ENCODE measurements at places on chromosomes 11 and 22.

DNA sequence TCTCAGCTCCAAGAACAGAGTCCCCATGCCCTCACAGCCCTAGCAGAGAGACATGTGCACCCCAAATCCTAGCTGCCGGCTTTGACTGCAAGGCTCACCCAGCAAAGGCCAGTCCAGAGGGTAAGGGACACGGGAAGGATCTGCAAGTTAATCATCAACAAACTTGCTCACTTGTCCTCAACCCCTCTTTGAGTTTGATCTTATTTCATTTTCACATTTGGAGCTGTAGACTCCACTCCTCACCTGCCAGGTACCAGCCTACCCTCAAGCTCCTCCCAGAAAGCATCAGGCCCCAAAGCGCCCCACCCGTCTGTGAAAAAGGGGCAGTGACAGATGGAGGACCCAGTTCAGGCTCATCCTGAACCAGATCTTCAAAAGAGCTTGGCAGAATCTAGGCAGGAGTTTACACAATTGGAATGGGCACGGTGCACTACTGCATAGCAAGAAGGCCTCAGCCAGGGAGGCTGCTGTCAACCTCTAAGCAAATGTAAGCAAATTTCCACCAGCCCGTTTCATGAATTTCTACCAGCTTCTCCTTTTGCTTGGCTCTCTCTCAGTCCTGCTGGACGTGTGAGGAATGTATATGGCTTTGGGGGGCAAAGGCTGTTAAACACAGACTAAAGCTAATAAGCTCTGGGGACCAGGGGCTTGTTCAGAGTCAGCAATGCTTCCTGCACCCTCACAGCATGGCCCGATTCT is 5.5 kb downstream of the EHD1 start:
- DNase-seq: no peak

DNA sequence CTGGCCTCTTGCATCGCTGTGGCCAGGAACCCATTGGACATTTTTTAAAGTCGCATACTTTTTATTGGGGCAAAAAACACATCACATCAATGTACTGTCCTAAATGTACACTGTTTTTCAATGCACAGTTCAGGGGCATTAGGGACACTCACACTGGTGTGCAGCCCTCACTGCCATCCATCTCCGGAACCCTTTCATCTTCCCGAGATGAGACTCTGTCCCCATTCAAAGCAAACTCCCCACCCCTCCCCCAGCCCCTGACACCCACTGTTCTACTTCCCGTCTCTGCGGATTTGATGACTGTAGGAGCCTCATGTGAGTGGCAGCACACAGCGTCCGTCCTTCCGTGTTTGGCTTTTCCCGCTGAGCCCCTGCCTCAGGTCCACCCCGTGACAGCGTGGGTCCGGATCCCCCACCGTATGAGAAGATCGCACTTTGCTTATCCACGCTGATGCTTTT is 41.8 kb upstream of the TH start:
- no peak for DNase-seq

- DNase-seq: peak; percentile 68
These were observed 6.6 kb downstream of the SNX19 start for GRCh38 chr11:130909650-130910049.

DNA sequence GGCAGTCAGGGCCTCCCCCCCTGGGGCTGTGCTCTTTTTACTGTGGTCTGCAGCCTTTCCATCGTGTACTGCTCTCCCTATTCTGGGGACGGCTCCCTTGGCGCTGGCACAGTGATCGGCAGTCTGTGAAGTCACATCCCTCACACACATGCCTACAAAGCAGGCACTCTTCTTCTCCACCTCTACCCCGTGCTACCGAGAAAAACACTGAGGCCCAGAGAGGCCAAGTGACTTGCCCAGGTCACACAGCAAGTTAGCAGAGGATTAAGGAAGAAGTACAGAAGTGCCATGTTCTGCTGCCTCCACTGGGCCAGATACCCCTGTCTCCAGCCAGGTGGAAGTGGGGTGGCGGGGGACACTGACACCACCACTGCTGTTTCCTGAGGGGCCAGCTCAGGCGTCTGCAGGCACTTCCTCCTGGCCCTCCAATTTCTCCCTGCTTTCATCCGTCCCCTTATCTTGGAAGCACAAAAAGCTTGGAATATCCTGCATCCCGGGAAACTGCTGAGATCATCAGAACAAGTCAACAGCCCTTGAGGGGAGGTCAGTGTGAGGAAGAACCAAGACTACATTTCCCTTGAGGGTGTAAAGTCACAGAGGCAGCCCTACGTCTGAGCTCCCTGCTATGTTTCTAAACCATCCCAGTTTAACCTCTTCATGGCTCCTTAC is 30.2 kb upstream of the KLHL35 start:
- DNase-seq: no peak

GRCh38 chr11:66448523-66448922 is 9.9 kb upstream of the MRPL11 start:
- no peak for DNase-seq

GRCh38 chr11:46612326-46612725 is 4.7 kb downstream of the HARBI1 start:
- DNase-seq: no peak

DNA sequence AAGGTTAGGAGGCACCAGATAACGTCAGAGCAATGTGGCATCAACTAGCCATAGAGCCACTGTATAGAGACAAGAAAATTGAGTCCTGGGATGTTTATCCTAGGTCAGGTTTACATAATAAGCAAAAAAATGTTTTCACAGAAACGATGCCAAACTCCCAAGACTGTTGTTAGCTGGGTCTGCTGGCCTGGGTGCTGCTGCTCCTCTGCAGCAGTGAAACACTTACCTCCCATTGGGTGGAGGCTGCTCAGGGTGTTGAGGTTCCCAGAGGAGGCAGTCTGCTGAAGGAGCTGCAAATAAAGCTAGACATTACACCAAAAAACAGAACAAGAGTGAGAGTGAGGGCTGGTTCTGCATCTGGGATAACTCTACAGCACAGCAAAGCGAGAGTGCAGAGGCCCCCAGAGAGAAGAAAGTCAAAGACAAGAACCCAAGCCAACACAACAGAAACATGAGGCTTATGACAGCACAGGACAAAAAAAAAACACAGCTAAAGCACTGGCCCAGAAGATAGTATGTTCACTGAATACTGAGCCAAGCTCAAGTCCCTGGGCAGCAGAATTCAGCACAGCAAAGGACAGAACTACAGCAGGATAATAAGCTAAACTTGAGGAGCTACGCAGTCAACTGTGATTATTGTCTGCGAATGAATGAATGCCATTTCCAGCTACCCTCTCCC is 29.9 kb upstream of the RAPSN start:
- DNase-seq: no peak

DNA sequence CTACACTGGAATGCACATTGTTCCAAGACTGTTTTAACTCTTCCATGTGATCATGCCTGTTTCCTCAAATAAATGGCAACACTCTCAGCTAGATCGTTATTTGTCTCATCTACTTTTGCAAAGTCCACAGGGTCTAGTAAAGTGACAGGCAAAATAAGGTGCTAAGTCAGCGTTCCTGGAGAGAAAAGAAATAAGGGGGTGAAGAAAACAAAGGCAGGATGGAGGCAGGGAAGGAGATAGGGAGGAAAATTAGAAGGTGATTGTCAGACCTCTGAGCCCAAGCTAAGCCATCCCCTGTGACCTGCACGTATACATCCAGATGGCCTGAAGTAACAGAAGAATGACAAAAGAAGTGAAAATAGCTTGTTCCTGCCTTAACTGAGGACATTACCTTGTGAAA is 132.1 kb downstream of the RAB38 start:
- DNase-seq: no peak

DNA sequence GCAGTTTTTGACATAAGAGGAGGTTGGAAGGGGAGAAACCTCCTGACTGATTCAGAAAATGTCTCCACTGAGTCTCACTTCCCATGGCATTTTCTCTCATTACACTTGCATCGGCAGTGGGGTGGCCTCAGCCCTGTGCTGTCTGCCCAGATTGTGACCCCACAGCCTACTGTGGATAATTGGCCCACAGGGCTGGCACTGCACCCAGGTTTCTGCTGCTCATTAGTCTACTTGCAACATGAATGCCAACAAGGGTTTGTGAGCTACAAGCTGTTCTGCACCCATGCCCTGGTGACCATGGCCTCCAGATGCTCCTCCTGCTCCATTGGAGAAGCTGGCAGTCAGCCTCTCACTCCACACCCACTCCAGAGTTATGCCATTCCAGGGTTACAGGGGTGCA is 296.0 kb downstream of the CTTN start:
- no peak for DNase-seq

- DNase-seq: no peak
These were observed 796 bp downstream of the MYOD1 start for GRCh38 chr11:17719938-17720795.

GRCh38 chr11:124075841-124076651 is 34.9 kb upstream of the OR10G7 start:
- no peak for DNase-seq

DNA sequence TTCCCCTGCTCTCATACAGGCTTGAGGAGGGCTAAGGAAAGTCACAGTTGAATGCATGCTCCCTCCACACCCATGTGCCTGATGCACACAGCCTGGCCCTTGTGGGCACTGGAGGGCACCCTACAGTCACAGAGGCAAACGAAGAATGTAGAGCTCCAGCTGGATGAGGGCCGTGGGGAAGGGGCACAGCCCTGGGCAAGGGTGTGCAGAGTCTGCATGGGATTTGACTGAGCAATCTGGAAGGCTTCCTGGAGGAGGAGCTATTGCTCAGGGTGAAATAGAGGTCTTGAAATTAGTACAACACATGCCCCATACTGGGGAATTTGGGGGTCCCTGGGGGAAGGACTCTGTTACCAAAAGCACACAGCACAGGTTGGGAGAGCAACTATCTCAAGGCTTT is 64.0 kb downstream of the KCNQ1 start:
- no peak for DNase-seq

DNA sequence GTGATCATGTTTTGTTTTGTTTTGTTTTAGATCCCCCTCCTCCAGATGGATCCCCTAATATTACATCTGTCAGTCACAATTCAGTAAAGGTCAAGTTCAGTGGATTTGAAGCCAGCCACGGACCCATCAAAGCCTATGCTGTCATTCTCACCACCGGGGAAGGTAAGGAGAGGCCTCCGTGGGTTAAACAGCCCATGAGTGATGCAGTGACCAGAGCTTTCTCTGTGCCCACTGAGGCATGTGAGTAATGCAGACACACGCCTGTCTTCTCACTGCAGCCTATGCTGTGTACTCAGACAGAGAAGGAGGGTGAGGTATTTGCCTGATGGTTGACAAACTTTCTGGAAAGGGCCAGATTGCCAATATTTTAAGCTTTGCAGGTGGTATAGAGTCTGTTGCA is 73.7 kb upstream of the OR4B1 start:
- DNase-seq: no peak

DNA sequence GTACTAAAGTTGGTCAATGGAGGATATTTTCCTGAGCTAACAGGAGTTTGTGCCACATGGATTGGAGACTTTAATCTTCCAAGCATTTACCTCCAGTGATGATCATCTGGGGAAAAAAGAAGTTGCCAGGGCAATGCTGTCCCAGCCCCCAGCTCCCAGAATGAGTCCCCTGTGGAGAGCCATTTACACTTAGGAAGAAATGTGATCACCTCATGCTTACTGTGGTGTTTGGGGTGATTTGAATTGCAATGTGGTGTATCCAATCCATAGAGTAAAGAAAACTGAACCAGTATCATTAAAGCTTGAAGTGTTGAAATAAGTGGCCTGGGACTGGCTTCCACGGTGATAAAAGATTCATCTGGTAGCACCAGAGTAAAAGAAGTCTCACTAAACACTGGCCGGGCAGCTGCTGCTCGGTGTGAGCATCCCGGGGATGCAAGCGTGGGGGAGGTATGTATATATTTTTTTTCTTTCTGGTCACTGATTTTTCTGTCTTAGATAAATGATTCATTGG is 117.2 kb upstream of the NTM start:
- no peak for DNase-seq

- no peak for DNase-seq
These were observed 3.2 kb downstream of the PPIL2 start for GRCh38 chr22:21669026-21669425.

DNA sequence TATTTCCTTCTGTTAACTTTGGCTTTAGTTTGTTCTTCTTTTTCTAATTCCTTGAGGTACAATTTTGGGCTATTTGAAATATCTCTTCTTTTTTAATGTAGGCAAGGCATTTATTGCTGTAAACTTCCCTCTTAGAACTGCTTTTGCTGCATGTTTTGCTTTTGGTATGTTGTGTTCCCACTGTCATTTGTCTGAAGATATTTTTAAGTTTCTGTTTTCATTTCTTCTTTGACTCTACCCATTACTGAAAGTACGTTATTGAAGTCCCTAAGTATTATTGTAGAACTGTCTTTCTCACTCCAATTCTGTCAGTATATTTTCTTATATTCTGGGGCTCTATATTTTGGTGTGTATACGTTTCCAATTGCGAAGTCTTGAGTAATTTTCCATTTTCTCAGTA is 77.9 kb downstream of the KCNQ1OT1 start:
- no peak for DNase-seq

- no peak for DNase-seq
These were observed 24.9 kb upstream of the NNMT start for GRCh38 chr11:114271316-114271715.

DNA sequence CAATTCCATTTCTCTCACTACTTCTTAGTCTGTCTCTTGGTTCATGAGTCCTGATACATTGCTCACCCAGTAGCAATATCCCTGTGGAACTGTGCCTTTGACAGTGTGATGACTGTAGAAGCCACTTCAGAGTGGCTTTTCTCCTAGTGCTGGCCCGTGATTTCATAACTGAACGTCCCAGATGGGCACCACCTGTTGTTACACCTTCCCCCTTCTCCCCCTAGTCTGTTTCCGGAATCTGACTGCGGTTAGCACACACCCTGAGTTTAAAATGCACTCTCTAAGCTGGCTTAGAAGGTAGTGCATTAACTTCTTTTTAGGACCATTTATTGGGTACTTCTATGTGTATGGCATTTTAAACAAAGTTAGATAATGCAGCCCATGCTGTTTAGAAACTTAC is 83.0 kb downstream of the ALX4 start:
- no peak for DNase-seq

DNA sequence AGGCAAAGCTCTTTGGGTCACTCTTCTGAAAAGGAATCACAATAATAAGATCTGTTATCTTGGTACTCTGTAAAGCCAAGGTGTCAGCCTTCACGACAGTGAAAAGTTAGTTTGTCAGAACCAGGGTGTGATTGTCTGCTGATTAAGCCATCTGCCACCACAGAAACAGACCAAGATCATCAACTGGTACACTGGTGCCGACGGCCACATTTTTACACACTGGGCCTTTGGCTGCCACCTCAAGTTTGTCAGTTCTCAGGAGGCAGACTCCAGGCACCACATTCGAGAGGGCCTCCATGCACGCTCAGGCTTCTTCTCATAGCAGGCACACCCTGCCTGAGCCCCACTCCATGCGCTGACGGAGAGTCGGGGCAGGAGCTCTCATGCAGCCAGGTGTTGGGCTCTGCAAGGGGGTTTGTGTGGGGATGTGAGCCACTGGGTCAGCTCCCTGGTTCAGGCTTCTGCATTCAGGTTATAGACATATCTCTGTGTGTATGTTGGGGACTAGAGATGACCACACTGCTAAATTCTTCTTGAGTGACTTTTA is 66.2 kb downstream of the KCNJ1 start:
- no peak for DNase-seq

DNA sequence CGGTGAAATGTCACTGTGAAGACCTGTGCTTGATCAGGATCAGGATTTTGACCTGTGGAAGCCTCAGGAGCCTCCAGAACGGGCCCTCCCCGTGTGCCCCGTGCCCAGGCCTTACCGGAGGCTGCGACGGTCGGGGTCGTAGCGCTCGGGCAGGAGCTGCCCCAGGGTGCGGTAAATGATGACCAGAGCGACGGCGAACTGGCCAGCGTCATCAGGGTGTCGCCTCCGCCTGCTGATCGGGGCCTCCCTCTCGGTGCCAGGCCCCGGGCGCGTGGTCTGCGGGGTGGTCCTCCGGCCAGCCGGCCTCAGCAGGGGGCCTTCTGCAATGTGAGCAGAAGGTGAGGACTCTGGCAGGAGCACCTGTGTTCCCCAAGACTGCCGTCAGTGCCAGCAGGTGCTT is 46.2 kb downstream of the TRMU start:
- DNase-seq: no peak

Data from foreskin keratinocyte (primary cell).